ENCODE measurements at places on chromosomes 12 and 14.

- DNase-seq = no peak
Measured at GRCh38 chr14:98244162-98244948, 1027.6 kb downstream of the BCL11B start.

DNA sequence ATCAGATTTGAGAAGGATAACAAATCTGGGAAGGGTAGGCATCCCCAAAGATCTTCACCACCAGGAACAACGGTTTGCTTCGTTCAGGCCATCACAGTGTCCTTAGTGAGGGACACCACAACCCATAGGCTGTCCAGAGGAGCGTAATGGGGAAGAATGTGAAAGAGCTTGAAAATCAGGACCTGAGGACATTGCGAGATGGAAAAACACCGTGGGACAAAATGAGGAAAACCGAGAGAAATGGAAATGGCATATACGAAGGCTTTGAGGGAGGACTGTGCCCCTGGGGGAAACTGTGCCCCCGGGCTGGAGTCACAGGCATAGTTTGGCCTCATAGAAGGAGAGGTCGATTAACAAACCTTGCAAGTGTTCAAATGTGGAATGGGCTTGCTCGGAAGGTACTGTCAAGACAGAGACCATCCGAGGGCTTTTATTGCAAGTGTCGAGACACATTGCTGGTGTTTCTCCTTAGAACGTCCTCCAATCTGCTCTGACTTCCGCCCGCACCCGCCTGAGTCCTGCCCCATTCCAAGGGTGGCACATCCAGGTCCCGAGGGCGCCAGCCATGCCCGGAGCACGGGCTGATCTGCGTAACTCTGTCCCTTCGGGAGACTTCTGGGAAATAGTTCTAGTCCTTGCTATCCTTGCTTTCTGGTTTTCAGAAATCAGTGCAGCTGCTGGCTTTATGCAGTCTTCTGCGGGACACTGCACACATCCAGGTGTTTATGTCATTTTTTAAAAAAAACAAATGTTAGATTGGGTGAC, 885 bp upstream of the PALS1 start:
- DNase-seq = peak; percentile 70

GRCh38 chr12:772056-772697, 19.8 kb downstream of the WNK1 start:
- no peak for DNase-seq

DNA sequence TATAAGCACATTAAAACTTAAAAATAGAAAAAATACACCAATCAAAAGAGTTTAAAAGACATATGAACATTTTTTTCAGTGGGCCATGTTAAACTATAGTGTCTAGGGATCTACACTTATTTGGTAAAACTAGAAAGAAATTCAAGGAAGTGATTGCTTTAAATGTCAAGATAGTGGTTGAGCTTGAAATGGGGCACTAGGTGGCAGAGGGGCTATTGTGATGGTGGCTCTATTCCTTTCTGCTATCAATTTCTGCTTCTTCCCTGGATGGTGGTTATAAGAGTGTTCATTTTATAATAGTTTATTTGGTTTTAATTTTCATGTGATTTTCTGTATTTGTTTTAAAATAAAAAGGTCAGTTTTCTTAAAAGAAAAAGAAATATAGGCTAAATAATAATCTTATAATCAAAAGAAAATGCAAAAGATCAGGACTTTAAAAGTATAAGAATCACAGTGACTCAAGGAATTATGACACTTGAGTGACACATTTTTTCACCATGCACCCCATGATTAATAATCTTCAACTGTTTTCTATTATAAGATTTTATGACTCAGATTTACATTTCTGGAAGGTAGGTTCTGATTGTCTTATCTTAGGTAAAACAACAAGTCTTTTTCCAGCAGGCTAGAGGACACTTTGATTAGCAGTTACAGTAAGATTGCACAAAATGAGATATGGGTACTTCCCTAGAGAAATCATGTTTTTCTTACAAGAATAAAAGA, 137.5 kb downstream of the FSCB start:
- DNase-seq = no peak

DNA sequence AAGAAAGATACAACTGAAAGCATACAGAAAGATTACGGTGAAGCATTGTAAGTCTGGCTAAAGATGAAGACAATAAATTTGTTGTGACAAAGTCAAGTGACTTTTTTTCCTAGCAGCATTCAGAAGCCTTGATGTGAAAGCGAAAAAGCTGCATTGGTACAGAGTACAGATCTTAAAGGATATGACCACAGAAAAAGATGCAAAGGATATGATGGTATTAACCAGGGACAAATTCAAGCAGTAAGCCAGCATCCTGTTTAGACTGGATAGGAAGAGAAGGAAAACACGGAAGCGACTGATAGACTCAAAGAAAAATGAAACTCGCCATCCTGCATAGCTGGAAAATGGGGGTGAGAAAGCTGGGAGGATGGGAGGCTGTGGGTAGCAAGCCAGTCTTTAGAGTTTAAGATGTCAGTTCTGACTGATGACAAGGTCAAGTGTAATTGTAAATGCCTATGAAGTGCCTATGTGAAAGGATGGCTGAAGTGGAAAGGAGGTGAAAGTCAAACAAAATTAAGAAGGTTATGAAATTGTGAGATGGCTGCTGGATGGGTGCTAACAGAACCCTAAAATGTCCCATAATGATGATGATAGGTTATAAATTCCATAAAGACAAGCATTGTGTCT, 92.4 kb downstream of the PHLDA1 start:
- DNase-seq = no peak

DNA sequence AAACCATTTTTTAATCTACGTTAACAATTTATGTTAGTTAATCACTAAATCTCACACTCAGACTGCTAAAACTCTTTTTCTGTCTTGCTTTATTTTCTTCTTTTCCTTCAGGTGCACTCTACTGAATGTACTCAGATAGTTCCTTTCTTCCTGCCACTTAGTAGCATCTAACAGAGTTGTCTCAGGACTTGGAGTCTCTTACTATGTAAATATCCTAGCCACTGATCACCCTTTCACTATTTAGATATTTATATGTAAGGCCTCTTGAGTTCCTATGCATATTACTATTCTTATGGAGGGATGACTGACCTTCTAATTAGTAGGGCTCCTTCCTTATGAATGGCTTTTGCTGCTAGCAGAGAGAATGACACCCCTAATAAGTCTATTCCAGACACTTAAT, 586.3 kb downstream of the RERGL start:
- DNase-seq = no peak

DNA sequence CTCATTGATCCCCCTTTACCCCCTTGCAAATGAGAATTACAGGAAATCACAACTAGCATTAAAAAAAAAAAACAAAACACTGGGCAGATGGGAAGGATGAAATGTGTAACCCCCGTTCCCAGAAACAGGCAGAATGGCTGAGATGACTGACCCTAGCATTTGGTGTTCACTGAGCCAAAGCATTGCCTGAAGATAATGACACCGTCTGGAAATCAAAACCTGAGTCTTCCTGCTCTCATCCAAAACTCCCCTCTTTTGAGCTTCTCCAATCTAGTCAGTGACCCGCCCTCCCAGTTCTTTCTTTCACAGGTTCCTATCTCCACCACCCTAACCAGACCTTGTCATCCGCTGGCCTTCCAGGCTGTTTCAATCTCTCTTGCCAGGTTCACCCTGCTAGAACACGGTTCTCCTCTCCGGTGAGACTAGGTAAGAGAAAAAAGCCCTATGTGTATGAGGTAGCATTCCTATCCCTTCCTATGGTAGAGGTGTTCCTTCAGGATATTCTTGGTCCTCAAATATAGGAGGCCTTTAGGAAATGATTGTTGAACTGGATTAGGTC, 21.3 kb downstream of the SUSD6 start:
- DNase-seq = no peak

- no peak for DNase-seq
Measured at GRCh38 chr12:54356951-54357356, 7.3 kb downstream of the GPR84 start.

- DNase-seq = peak; percentile 86
Measured at GRCh38 chr14:94689218-94689984, 77.2 kb downstream of the SERPINA3 start.

- no peak for DNase-seq
Measured at GRCh38 chr14:60643463-60644314, 5.6 kb downstream of the SIX1 start.

GRCh38 chr14:20278414-20278813, 27.3 kb downstream of the TTC5 start:
- no peak for DNase-seq

GRCh38 chr14:101473045-101473729, 88.1 kb upstream of the DIO3 start:
- no peak for DNase-seq

DNA sequence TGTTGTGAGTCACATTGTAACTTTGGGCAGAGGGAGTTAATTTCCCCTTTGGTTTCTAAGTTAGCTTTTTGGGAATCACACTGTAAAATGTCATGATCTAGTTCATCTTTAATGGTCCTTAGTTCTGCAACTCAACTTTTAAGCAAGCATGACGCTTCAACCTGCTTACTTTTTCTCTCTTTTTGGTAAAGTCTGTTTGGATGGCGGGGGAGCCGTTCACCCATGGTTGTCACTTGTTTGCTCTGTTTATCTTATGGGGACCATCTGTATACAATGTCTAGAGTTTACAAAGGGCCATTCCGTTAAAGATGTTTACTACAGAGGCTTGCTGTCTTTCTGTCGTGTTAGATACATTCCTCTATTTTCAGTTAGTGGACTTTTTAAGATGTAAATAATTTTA, 172.0 kb downstream of the SRGAP1 start:
- DNase-seq = no peak

- no peak for DNase-seq
Measured at GRCh38 chr12:120175062-120175461, 19.5 kb downstream of the GCN1 start.

GRCh38 chr14:70882776-70883492, 24.3 kb upstream of the PCNX1 start:
- DNase-seq = no peak

- peak; percentile 82 for DNase-seq
Measured at GRCh38 chr12:105334001-105334400, 3.5 kb downstream of the C12orf75 start.

GRCh38 chr12:52043386-52044212, 7.6 kb upstream of the NR4A1 start:
- DNase-seq = no peak

GRCh38 chr12:49972129-49972528, 618 bp upstream of the AQP6 start:
- no peak for DNase-seq

Measured in adipocyte (in vitro differentiated cells).